ENCODE measurements at places on chromosomes 2 and 18. TPM values are rescaled to one million over a fixed set of nuclear protein-coding genes. Genes with fewer than 3 reads are reported as not detected.

The SRD5A2 gene
- total RNA-seq = not detected

The TNFRSF11A gene
- total RNA-seq = 49.1 TPM

The AUP1 gene
- total RNA-seq = 109 TPM

The PLGLB1 gene
- total RNA-seq = 1.7 TPM

The SERPINB10 gene
- not detected for total RNA-seq

The GNLY gene
- total RNA-seq = not detected

The ARHGEF33 gene
- under 0.01 TPM for total RNA-seq

The RHOB gene
- total RNA-seq = 530 TPM

The C1GALT1C1L gene
- 0.09 TPM for total RNA-seq

The DARS1 gene
- total RNA-seq = 40.1 TPM

The RAD51AP2 gene
- total RNA-seq = not detected
